ENCODE measurements at places on chromosomes 6 and 20.

DNA sequence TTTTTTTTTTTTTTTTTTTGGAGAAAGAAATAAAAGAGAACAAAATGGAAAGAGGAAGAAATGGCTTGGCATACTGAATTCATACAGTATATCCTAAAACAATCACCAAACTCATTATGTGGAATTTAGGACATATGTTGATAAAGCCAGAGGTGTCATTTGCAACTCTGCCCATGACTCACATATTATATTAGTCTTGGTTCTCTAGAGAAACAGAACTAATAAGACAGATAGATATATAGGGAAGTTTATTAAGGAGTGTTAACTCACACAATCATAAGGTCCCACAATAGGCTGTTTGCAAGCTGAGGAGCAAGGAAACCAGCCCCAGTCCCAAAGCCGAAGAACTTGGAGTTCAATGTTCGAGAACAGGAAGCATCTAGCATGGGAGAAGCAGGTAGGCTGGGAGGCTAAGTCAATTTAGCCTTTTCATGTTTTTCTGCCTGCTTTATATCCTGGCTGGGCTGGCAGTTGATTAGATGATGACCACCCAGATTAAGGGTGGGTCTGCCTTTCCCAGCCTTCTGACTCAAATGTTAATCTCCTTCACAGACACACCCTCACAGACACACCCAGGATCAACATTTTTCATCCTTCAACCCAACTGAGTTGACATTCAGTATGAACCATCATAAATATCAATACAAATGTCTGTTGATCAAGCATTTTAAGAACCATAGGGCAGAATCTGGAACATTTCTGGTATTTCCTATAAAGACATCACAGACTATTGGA, 102.3 kb downstream of the UBE3D start:
- DNase-seq = no peak

DNA sequence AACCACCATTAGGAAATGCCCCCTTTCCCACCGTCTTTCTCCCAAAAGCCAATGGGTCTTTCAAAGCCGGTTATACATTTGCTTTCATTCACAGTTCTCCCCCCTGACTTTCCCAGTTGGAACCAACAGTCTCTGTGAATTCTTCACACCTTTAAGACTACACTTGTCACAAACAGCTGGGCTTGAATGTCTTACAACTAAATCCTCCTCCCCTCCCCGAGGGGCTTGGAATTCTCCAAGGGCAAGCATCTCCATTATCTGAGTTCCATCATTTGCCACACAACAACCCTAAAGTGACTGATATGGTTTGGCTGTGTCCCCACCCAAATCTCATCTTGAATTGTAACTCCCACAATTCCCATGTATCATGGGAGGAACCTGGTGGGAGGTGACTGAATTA, 12.9 kb downstream of the ZFP64 start:
- no peak for DNase-seq

GRCh38 chr6:127263481-127263880, 3.2 kb upstream of the RNF146 start:
- DNase-seq = no peak

GRCh38 chr6:89355511-89356194, 3.1 kb upstream of the UBE2J1 start:
- no peak for DNase-seq

- DNase-seq = no peak
Measured at GRCh38 chr6:137601471-137601870, 107.3 kb upstream of the OLIG3 start.

- no peak for DNase-seq
Measured at GRCh38 chr6:124234801-124235200, 431.1 kb downstream of the NKAIN2 start.

- no peak for DNase-seq
Measured at GRCh38 chr6:149899486-149899885, 1.6 kb upstream of the RAET1E start.

GRCh38 chr6:136039185-136039584, 187.7 kb downstream of the PDE7B start:
- DNase-seq = no peak

GRCh38 chr6:1917626-1918371, 308.1 kb downstream of the FOXC1 start:
- DNase-seq = no peak

DNA sequence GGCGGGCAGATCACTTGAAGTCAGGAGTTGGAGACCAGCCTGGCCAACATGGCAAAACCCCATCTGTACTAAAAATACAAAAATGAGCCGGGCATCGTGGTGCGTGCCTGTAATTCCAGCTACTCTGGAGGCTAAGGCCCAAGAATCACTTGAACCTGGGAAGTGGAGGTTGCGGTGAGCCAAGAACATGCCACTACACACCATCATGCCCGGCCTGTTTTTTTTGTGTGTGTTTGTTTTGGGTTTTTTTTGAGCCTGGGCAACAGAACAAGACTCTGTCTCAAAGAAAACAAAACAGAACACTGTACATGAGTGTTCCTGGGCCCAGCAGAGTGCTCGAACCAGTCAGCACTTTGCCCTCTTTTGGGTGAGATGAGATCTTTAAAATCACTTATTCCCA, 159.1 kb downstream of the MTHFD1L start:
- DNase-seq = no peak

GRCh38 chr6:71496018-71496721, 207.6 kb downstream of the OGFRL1 start:
- no peak for DNase-seq

DNA sequence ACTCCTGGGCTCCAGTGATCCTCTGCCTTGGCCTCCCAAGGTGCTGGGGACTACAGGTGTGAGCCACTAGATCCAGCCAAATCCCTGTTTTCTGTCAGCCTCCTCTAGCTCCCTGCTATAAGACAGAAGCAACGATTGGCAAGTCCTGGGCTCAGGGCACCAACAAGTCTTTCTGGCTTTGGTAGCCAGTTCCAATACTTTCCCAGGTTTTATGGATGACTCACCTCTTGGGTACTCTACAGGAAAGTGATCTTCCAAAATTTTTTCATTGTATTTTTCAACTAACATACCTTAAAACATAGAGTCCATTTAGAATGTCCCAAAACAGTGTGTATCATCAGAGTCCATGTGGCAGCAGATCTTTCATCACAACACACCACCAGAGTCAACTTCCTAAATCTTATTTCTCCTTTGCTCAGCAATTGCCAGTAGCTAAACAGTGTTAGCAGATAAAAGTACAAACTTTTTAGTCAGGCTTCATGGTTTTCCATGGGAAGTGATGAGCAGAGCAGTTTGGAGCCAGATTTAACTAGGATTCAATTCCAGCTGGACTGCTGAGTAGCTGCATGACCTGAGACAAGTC, 13.3 kb downstream of the GABBR1 start:
- DNase-seq = no peak

- peak; percentile 38 for DNase-seq
Measured at GRCh38 chr6:1611572-1612298, 2.0 kb downstream of the FOXC1 start.

GRCh38 chr20:3237958-3238615, 903 bp downstream of the SLC4A11 start:
- no peak for DNase-seq

DNA sequence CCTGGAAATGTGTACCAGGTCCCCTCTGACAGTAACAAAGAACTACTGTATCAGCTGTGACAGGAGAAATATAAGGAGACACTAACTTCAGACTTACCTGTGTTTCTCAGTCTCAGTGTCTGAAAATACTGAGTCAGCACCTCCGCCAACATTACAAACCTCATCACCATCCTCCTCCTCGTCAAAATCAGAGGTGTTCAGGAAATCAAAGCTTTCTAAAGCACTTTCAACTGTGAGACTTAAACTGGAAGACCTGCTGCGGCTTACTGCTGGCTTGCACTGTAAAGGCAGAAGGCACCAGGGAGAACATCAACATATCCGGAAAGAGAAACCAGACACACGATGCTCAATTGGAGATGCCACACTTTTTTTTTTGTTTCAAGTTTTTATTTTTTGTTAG, 40.3 kb upstream of the ARMH2 start:
- no peak for DNase-seq

DNA sequence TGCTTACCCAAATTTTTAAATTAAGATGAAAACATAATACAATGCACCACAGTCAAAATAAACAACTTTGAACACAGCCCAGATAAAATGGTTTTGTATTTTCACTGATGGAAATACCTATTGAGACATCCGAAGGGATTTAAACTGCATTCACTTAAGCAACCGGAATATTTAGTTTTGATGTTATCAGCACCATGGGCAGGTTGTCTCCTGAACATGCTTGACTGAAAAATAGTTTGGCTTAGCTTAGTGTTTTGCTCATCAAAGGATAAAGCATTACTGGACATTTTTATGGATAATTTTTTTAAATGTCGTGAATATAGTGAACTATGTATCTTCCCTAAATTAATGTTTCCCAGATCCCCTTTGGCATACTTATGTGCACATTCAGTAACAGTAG, 177.5 kb downstream of the GJA1 start:
- no peak for DNase-seq

GRCh38 chr6:106870824-106871717, 103.5 kb downstream of the CD24 start:
- no peak for DNase-seq

GRCh38 chr6:124703541-124703940, 258.7 kb upstream of the RNF217 start:
- no peak for DNase-seq

DNA sequence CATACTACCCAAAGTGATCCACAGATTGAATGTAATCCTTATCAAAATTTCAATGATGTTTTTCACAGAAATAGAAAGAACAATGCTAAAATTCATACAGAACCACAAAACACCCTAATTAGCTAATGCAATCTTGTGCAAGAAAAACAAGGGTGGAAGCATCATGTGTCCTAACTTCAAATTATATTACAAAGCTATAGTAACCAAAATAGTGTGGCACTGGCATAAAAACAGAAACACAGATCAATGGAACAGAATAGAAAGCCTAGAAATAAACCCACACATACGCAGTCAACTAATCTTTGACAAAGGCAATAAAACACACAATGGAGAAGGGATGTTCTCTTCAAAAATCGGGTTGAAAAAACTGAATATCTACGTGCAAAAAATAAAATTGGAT, 131.1 kb downstream of the TASP1 start:
- no peak for DNase-seq

DNA sequence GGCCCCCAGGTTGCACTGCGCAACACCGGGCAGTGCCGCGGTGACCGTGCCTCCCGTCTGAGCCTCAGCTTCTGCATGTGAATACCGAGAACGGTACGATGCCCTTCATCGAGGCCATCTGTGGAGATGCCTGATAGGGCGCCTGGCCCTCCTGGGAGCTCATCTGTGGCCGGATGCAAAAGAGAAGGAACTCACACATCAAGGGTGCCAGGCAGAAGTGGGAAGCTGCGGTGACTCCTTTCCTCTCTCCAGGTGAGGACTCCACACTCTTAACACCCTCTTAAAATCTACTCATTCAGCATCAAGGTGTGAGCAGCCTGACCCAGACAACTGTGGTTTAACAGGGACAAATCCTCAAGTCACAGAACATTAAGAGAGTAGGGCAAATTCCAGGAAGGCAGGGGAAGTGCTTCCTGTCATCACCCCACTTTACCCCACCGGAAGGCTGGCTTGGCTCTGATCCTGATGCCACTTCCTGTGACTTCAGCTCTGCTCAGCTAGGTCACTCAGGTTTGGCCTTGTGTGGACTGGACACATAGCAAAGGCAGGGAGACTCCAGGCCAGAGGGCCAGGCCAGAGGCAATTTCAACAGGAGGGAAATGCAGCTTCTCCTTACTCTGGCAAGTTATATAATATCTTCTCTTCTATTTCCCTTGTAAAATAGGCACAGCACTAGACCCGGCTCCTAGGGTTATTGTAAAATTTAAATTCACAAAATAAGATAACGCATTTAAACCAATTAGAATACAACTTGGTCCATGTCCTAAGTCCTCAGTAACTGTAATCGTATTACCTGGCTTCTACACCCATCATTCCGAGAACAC, 69.4 kb downstream of the CPNE5 start:
- no peak for DNase-seq

GRCh38 chr20:51634877-51635276, 92.4 kb upstream of the NFATC2 start:
- DNase-seq = no peak

DNA sequence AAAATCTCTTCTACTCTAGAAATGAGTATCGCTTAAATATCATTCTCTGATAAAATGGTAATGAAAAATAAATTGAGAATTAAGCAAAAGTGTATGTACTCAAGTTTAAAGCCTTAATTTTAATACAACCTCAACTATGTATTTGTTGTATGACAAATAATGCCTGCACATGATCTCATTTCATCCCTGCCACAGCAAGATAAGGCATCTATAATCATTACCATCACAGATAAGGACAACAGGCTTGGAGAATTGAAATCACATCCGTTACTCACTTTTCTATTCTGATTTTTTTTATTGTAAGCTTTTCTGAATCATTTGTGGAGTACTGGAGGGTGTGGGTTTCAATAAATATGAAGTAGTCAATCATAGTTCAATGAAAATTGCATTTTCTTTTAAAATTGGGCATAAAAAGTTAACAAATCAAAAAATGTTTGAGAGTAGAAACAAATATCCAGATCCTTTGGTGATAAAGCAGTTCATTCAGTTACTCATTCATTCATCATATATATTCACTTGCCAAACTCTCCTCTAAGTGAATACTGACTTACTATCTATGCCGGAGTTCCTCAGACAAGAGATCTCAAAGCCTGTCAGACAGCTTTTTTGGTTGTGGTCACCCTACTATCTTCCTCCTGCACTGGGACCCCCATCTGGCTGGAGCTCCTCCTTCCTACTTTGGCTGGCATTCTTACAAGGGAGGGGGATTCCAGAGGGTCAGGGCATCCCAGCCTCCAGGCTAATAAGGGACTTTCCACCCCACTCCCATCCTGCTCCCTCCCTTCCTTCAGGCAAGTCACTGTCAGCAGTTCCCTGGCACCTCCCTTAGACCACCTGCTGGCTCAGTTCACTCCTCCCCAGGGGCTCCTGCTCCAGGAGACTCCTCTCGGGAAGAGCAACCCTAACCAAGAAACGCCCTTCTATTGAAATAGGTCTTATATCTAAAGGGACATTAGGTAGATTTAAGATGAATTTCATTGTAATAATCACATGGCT, 118.6 kb downstream of the OGFRL1 start:
- DNase-seq = no peak

- no peak for DNase-seq
Measured at GRCh38 chr6:105733556-105734162, 330.8 kb upstream of the PREP start.

DNA sequence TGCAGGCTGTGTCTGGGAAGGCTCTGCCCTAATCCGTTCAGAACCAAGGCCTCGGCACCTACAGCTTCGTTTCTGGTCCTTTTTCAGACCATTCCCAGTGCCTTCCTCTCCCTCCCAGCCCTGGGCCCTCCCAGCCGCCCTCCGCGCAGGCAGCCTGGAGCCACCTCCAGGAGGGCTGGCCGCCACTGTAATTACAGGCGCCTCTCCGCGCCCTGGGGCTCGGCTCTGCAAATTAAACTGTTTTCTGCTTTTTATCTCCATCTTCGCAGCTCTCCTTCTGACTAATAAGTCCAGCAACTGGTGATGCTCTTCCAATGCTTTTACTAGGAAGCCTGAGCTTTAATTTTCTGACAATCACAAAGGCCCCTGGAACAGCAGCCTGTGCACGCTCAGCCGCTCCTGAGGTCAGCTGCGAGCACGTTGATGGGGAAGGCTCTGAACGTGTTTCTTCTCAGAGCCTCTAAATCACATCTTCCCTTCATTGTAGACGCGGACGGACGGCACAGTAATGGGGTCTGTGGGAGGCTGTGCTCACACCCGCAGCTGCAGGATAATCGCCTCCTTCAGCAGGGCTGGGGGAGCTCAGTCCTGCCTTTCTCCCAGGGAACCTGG, 194.6 kb downstream of the DLL1 start:
- no peak for DNase-seq
